RPMI7951 (cell line): ENCODE measurements at places on chromosomes 2 and 18.

GRCh38 chr18:73679941-73680712 lies 467.5 kb downstream of the FBXO15 start:
- peak; percentile 72 for DNase-seq

GRCh38 chr2:11582862-11583752 lies 49.3 kb downstream of the GREB1 start:
- DNase-seq, result peak; percentile 59

- DNase-seq, result no peak
Measured at GRCh38 chr18:41324020-41324791, 630.8 kb upstream of the PIK3C3 start.

DNA sequence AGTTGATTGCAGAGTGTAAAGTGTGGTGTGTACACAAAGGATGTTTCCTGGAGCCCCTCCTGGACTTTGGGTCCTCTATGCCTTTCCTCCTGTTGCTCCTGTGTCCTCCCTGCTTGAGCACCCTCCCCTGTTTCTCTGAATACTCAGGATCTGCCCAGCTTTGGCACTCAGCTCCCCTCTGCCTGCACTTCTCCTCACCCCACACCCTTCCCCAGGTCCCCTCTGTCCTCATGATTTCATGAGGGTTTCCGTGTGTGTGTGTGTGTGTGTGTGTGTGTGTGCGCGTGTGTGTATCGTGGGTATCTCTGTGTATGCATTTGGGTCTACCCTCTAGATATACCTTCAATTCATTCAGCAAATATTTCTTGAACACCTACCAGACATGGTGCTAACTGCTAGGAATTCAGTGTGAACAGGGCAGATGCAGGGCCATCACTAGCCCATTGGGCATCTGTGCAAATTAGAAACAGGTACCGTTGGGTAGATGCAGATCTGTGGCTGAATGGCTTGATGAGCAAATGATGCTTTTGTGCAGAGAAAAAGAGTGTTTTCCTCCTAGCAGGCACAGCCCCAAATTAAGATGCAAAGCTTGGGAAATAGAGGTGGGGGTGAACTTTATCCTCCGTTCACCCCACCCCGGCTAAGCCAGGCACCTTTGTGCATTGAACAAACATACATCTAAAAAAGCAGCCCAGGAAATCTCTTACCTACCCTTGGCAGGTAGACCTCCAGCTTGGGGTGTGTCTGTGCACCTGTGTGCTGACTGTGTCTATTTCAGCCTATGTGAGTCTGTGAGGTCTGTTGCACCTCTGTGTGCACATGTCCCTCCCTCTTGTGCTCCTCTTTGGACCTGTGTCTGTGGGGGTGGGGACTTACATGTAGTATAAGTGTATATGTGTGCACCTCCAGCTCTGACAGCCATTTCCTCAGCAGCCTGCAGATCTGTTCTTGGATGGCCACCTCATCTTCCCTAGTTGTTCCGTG lies 60.0 kb upstream of the EPAS1 start:
- no peak for DNase-seq

GRCh38 chr18:59386909-59387686 lies 28.0 kb upstream of the LMAN1 start:
- no peak for DNase-seq
